ENCODE measurements at places on chromosomes 4 and X.

DNA sequence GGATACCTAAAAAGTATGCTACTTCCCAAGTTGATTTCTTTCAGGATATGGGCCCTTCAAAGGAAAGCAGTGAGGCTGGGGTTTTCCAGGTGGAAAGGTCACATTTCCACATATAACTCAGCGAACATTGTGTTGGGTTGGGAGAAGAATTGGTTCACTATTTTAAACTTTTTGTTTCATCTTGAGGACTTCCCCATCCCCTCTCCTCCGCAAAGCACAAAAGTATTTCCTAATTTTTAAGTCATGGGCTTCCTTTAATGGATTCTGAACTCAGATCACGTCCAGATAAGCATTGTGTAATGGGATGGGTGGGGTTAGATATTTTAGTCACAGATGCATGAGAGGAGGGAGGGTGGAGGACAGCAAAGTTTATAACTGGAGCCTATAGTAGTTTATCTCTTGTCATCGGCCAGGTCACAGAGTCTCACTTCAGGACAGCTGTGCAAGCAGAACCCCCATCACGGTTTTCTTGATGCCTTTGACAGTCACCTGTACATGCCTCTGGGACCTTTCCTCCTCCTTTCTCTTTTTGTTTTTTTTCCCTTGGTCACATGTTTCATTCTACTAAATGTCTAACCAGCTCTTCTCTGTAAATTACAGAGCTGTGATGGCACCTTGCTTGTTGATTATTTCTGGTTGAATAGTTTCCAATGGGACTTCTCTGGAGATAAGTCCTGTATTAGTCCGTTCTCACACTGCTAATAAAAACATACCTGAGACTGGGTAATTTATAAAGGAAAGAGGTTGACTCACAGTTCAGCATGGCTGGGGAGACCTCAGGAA is 115.4 kb downstream of the PTTG2 start:
- DNase-seq = peak; percentile 22

- DNase-seq = no peak
These were observed 71.5 kb upstream of the EDNRA start for GRCh38 chr4:147409350-147409749.

- DNase-seq = peak; percentile 1
These were observed 536 bp downstream of the SH3BGRL start for GRCh38 chrX:81202456-81202819.

DNA sequence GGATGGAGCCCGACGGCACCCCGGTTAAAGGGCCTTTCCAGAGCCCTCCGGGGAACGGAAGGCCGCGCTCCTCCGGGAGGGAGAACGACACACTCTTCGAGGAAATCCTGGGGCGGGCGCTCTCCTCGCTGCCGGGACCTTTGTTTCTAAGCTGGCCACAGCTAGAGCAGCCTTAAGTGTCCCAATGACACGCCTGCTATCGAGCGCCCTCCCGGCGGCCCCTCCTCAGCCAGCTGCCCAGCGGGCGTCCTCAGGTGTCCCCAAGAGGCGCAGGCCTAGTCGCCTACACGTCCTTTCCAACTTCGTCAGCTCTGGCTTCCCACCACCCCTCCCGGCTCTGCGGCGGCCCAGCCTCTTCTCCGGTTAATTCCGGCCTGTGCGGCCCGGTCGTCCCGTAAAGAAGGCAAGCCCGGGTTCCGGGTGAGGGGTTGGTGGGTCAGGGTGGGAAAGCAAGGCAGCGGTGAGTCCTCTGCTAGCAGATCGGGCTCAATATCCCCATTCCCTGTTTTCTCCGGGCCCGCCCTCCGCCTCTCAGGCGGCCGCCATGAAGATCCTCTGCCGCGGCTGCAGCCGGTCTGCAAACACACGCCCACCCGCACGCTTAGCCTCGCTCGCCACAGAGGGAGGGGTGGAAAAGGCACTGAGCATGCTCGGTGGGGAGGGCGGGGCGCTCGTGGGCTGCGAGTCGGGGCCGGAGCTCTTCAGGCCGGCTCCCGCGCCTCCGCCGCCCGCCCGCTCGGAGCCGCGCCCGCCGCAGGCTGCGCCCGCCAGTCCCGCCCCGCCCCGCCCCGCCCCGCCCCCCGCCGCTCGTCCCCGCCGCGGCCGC is at the start of gene RAP1GDS1:
RAP1GDS1 (plus strand) TSS at position 806 of the 826 bp plus-strand sequence. CDS start 182 bp downstream, outside the sequence.
- peak; percentile 91 for DNase-seq

DNA sequence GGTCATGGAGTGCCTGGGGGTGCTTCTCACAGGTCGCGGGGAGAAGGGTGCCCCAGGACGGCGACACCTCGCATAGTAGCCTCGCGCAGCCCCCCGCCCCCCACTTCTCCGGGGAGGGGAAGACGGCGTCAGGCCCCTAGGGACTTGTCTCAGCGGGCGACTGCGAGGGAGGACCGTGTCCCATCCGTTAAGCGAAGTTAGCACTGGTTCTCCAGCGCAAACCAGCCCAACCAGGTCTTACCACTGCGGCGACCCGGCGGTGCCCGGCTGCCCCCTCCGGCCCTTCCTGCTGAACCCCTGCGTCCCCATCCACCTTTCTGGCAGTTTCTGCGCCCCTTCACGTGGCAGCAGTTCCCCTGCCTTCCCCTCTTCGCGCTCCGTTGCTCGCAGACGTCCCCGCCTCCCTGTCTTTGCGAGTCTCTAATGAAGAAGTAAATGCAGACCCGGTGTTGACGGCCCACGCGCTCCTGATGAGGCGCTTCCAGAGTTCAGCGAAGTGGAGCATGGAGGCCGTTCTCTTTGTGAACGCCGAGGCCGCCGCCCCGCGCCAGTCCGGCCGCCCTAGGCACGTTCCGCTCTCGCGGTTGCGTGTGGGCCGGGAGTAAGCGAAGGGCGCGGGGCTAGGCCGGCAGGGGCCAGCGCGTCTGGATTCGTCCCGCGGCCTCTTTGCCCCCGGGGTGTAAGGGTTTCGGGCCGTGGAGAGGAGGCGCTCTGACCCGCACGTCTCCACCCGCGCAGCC is 3.0 kb downstream of the SLIT2 start:
- no peak for DNase-seq

DNA sequence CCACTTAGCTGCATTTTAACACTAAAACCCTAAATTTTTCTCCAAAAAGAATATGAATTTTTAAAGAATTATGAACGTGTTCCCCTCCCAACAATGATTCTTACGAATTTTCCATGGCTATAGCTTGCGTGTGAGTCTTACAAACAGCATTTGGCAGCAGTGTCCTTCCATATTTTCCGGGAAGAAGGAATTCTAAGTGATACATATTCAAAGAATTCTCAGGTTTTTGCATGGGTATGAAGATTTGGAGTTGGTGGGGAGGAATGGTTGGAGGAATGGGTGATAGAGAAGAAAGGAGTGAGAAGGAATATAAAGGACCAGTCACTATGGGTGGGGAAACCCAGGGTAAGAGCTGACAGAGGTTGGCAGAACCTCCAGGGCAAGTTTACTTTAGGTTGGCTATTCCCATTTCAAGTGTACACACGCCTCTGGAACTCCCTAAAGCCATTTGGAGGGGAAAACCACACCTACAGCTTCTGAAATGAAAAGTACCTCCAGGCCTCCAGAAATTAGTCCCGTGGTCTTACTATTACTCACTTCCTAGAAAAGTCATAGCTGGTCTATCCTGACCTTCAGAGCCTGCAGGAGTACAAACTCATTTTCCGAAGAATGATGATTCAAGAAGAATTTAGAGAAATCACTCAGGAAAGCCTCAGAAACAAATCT is 420.8 kb upstream of the DIPK2B start:
- DNase-seq = no peak

- DNase-seq = no peak
These were observed 67.5 kb upstream of the CXCL13 start for GRCh38 chr4:77538144-77538543.

DNA sequence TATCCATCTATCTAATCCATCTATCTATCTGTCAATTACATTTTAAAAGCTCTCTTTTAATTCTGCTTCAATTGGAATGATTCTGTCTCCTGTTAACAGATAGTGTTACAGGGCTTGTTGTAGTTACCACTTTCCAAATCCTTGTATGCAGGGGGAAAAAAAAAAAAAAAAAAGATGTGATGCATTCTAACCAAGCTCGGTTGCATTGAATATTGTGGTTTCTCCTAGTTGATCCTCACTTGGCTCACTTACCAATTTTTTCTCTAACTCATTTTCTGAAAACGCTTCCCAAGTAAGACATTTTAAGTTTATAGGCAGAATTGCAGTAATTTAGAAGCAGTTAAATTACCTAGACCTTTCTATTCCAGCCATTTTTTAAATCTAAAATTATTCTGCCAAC is 327.9 kb upstream of the PITX2 start:
- no peak for DNase-seq

GRCh38 chrX:104137496-104137895 is 19.3 kb downstream of the SLC25A53 start:
- peak; percentile 38 for DNase-seq

DNA sequence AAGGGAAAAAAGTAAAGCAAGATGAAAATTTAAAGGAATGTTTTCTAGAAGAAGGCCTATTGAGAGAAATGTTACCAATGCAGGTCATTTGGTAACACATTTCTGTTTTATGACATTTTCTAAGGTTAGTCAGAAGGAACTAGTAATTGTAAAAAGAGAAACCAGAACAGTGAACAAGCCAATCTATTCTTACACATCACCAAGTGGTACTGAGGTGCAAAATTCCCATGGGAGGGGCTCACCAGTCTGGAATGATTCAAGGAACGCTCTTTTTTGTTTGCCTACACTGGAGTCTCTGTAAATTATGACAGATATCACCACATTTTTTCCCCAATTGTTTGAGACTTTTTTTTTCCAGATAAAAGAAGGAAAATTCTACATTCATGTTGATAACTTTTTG is 404.7 kb upstream of the CNKSR2 start:
- no peak for DNase-seq

GRCh38 chrX:154990496-154990895 is 32.0 kb downstream of the F8 start:
- no peak for DNase-seq

DNA sequence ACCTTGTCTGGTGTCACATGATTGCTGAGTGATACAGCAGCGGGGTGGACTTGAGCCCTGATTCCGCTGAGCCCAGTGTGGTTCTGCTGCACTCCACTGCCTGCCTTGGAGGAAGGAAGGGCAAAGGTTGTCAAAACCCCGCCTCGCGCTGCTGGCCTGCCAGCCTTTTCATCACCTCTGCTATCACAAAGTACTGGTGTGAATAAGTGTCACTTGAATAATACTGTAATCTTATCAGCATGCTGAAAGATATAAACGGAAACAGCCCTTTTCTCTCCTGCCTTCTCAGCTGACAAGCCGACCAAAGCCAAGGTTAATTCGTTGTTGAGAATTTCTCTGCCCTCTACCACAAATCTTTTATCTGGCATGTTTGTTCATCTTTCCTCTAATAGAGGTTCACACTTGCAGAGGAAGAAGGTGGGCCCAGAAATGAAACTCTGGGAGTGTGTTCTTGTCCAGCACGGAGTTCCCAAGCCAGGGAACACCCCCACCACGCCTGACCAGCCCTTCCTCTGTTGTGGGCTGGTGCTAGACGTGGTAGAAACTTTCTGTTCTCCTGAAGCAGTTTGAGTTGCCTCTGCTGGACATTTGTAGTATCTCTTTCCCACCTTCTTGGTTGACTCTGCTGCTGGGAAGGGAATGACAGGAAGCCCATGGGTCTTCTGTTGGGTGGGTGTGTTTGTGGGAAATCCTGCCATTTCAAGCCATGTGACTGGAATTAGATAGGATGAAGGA is 21.5 kb downstream of the FHDC1 start:
- no peak for DNase-seq

GRCh38 chrX:119042040-119042439 is 30.8 kb upstream of the CT47C1 start:
- DNase-seq = no peak

DNA sequence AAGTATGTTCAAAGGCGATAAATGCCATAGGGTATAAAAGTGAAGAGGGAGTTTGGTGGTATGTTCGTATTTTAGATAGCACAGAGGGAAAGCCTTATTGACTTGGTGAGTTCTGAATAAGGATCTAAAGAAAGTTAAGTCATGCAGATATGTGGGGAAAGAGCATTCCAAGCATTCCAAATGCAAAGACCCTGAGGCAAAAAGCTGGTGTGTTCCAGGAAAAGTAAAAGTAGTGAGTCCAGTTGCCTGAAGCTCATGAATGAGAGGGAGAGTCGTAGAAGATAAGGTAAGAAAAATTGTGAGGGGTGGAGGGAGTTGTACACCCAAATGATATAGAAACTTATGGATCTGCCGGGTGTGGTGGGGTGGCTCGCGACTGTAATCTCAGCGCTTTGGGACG is 426.7 kb downstream of the RPA4 start:
- no peak for DNase-seq

GRCh38 chrX:119442286-119442685 is 26.0 kb upstream of the SLC25A5 start:
- DNase-seq = no peak

Data from CD4-positive, alpha-beta T cell treated with Interleukin-17A for 1 hour (primary cell).